ENCODE measurements at places on chromosomes 3 and 15.

DNA sequence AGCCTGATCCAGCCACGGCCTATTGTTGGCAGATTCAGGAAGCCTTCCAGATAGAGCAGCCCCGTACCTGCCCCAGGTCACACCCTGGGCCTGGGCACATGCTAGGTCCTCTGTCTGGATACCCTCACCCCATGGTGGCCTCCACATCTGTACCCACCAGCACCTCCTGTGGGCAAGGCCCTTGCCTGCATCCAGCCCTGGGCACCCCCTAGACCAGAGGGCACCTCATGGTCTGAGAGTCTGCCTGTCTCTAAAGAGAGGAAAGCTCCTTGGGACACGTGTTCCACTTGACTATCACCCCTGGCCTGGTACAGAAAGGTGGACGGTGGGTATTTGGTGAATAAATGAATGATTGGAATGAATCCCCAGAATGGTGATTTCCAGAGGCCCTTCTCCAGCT lies 8.9 kb upstream of the COMMD4 start:
- DNase-seq = no peak

GRCh38 chr15:76245072-76245610 lies 66.1 kb downstream of the ETFA start:
- no peak for DNase-seq

GRCh38 chr3:173583496-173583895 lies 186.0 kb downstream of the NLGN1 start:
- DNase-seq = peak; percentile 21

- DNase-seq = no peak
Measured at GRCh38 chr3:45771166-45771775, 25.1 kb downstream of the SLC6A20 start.

DNA sequence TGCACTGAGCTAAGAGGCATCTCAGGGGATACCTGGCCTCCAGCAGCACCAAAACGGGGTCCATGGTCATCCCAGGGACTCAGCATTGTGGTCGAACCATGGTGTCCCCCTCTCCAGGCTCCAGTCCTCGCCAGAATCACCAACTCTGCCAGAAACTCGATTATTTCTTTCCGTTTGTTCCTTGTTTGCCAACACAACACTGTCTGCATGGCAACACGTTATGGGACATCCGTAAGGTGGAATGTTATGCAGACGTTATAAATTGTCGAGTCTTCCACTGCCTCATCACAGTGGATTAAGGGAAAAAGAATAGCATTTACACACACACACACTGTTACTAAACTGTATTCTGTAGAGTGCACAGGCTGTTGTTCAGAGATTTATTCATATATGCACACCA lies 52.5 kb upstream of the RPL32 start:
- no peak for DNase-seq

DNA sequence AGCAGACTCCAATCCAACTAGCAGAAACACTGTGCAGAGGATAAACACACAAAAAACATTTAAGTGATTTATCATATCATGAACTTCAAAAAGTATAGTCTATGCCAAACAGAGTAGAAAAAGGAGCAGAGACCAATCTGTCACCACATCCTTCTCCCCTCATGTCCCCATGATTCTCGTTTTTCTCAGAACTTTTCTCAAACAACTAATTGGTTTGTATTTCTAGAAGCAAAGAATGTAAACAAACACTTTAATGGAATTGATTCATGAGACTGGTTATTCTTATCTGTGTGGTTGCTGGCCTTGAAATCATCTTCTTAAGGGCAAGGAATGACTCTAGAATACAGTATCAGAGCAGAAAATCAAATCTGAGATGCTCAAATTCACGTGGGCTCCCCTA lies 294.2 kb upstream of the THBS1 start:
- DNase-seq = no peak

DNA sequence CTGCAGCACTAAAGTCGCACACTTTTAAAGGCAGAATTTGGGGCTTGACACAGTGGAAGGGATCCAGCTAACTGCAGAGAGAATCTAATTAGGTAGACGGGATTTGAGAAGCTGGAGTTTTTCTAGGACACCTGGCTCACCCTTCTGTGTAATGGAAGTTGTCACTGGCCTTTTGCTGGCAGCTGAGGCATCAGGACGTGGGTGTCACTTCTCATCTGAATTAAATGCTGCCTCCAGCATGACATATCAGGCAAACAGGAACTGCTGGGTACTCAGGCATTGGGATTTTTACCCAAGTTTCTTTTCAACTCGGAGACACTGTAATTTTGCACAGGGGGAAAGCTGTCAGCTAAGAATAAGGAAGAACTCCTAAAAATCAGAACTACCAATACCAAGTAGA lies 861.9 kb upstream of the ARPP21 start:
- DNase-seq = no peak

DNA sequence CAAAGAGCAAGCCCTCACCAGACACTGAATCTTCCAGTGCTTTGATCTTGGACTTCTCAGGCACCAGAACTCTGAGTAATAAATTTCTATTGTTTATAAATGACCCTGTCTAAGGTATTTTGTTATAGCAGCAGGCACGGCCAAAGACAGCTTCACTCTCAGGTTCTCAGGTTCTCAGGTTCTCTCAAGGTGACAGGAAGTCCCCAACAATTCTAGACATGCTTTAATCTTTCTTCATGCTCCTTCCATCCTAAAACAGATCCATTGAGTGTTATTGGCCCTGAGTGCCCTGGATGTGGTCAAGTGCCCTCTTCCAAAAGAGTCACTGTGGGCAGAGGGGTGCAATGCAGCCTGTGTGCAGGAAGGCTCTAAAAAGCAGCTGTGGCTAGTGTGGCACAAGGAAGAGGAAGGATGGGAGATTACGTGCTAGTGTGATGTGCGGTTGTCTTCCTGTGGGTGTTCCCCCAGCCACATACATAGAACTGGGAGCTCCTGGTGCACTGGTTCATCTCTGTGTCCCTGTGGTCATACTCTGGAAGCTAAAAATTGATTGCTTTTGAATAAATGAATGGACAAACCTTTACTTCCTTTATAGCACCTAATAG lies 11.0 kb upstream of the RAB7A start:
- DNase-seq = no peak

GRCh38 chr3:11825301-11825700 lies 21.4 kb downstream of the TAMM41 start:
- no peak for DNase-seq

- no peak for DNase-seq
Measured at GRCh38 chr15:80721476-80721875, 26.4 kb downstream of the ABHD17C start.

- peak; percentile 67 for DNase-seq
Measured at GRCh38 chr3:128416578-128417211, 50.0 kb downstream of the DNAJB8 start.

DNA sequence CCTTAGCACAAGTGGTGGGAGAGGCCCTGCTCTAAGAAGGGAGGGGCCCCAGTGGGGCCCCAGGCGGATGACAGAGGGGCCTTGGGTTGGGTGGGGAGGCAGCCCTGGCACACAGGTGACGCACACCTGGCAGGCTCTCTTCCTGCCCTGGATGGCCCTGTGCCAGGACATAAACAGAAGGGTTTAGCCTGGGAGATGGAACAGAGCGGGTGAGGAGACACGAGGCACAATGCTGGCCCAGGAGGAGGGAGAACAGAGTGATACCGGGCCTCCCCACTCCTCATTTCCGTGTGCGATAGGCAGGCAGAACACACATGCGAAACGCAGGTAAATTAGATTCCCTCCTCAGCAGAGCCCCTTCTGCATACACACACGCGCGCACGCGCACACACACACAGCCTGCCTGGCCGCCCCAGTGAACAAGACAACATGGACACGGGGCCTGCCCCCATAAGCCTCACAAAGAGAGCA lies 39.8 kb downstream of the IDH2 start:
- no peak for DNase-seq

- DNase-seq = no peak
Measured at GRCh38 chr3:50339485-50340146, 1.0 kb downstream of the RASSF1 start.
